Activated CD8-positive, alpha-beta memory T cell treated with anti-CD3 and anti-CD28 coated beads for 24 hours (primary cell): ENCODE measurements at places on chromosomes 16 and 17.

DNA sequence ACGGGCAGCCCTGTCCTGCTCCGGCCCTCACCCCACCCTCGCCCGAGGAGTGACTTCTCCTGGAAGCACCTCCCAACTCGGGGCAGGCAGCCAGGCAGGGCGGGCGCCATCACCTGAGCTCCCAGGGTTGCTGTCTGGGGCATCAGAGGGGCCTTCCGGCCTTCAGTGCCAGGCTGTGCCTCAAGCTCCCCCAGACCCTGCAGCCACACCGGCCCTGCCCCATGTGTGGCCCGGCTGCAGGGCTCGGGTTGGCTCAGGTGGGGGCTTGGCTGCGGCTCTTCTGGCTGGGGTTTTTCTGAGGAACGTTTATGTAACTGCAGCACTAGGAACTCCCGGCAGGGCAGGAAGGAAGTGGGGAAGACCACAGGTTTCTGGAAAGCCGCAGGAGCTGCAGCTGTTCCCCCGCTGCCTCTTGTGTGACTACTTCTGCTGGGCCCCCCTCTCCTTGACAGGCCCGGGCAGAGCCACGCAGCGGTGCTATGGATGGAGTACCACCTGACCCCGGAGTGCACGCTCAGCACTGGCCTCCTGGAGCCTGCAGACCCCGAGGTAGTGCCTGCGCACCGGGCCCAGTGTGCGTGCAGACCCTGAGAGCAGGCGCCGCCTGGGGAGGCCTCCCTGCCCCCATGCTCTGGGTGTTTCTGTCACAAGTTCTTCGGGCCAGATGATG lies 45.6 kb downstream of the PRMT7 start:
- DNase-seq, result peak; percentile 85

GRCh38 chr16:1538804-1539520 lies 5.5 kb downstream of the TMEM204 start:
- peak; percentile 68 for DNase-seq

DNA sequence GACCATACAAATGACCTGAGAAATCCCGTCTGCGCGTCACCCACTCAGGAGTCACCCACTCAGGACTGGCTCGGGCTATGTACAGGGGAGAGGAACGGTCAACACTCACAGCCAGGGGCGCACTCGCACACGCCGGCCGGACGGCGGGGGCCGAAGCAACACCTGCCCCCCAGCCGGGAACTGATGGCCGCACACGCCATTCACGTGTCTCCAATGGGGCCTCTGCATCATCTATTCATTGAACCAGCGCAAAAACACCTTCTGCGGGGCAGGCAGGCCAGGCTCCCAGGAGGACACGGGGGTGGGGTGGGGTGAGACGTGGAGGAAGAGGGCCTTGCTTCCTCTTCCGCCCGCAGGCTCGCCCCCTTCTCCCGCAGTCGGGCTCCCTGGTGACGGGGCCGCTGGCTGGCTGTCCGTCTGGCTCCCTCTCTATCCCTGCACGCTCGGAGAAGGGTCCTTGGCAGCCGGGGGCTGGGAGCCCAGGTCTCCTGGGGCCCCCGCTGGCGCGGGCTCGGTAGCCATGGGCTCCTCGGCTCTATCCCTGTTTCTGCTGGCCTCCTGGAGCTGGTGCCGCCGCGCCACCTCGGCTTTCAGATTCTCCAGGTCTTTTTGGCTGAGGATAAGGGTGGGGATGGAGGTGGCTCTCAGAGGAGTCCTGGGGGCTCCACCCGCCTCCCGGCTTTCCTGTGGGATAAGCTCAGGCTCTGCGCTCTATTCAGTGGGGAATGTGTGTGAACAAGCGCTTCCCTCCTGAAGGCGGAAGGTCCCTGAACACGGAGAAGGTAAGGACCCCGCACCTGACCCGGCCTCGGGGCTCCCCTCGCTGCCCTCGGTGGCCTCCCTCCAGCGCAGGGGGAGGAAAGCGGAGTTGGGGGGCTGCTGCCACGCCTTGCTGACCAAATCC lies 21.1 kb downstream of the CLUH start:
- DNase-seq, result peak; percentile 53

- no peak for DNase-seq
Observed at GRCh38 chr17:35577830-35578196, 558 bp downstream of the PEX12 start.

- DNase-seq, result peak; percentile 26
Observed at GRCh38 chr16:22618842-22619241, 108.2 kb downstream of the NPIPB5 start.

DNA sequence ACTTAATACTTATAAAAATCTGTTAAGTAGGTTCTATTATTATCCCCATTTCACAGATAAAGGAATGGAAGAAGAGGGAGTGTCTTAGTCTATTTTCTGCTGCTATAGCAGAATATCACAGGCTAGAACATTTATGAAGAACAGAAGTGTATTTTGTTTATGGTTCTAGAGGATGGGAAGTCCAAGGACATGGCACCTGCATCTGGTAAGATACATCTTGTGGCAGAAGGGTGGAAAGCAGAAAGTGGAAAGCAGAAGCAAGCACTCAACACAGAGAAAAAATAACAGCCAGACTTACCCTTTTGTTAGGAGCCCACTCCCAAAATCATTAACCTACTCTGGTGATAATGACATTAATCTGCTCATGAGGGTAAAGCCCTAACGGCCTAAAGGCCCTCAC lies 422.4 kb downstream of the NPIPA8 start:
- DNase-seq, result no peak

DNA sequence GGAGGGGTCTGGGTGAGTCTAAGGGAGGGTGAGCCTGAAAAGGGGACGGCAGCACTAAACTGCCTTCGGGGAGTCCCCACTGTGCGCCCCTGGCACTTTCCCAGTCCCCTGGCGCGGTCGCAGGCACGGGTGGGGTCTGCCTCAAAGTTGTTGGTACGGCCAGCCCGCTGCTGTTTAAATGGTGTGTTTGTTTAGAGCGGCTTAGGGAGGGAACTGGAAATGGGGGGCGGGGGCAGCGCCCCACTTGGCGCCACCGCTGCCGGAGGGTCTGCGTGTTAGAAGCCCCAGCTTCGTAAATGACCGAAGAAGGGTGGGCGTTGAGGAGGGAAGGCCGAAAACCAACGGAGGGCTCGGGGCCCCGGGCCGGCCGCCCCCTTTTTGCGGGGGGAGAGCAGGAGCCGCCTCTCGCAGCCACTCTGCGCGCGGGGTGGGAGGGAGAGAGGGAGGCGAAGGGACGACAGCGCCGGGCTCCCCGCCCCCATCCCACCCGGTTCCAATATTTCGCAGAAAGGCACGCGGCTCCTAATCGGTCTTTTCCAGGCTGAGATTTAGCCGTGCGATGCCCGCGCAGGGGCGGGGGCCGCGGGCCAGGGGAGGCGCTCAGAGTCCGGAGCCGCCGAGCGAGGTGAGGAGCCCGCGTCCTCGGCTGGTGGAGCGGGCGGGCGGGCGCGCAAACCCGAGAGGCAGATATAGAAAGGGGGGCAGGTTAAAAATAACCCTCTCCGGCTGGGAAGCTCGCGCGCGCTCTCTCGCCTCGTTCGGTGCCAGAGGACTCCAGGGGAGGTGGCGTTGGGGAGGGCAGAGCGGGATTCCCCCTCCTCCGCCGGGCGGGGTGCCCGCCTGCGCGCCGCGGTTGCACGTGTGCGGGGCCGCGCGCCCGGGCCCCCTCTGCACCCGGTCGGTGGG lies 54.9 kb downstream of the SREBF1 start:
- DNase-seq, result peak; percentile 73

GRCh38 chr16:87550495-87550961 lies 51.8 kb upstream of the JPH3 start:
- peak; percentile 86 for DNase-seq

DNA sequence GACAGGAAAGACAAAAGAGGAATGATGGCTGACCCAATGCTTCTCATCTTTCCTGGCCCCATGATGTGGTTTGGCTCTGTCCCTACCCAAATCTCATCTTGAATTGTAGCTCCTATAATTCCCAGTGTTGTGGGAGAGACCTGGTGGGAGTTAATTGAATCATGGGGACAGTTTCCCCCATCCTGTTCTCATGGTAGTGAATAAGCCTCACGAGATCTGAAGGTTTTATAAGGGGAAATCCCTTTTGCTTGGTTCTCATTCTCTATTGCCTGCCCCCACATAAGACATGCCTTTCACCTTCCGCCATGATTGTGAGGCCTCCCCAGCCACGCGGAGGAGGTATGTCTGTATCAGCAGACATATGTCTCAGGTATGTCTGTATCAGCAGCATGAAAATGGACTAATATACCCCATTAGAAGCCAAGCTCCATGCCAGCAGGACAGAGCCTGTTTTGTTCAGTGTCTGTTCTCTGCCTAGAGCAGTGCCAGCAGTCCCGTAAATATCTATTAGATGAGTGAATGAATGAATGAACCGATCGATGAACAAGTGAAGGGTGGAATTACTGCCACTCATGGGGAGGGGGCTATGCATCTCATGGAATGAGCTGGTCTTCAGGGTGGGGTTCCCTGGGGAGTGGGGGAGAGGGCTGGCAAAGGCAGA lies 304.4 kb downstream of the SOX9 start:
- DNase-seq, result no peak

DNA sequence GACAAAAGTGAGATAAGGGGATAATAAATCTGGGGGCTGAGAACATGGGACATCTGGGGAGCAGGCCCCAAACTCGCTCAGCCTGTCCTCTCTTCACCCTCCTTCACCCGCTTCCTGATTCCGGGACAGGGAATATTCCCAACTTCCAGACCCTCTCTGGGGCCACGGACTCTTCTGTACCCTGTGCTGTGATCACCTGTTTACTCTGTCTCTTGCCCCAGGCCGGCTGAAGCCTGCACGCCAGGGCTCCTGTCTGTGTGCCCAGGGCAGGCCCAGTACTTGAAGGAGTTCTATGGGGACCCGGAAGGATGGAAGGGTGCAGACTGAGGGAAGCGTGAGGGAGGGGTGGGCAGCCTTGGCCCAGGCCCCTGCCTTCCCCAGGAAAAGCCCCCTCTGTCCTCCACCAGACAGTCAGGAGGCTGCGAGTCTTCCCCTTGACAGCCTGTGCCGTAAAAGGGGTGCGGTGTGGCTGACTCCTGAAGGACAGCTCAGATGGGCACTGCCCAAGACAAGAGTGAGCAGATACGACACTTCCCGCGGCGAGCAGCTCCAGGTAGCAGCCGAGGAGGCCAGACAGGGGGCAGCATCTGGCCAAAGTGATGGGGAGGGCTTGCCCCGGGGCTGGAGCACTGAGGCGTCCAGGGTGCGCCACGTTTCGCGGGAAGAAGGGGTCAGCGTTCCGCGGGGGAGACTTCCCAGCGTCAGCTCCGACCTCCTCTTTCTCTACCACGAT lies 1.0 kb upstream of the CCNF start:
- DNase-seq, result no peak

GRCh38 chr16:629185-629832 lies 1.5 kb upstream of the WFIKKN1 start:
- DNase-seq, result no peak

DNA sequence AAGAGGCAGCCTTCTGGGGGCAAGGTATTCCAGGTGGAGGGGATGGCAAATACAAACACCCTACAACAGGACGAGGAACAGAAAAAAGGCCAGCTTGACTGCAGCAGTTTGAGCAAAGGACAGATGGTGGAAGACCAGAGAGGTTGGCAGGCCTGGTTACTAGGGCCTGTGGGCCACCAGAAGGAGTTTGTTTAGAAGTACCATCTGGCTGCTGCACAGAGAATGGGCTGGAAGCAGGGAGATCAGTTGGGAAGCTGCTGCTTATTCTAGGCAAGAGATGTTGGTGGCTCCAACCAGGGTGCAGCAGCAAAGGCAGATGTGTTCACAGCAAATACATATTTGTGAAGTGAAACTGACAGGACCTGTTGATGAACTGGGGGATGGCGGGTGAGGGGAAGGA lies 2.9 kb upstream of the YPEL2 start:
- DNase-seq, result no peak

- DNase-seq, result no peak
Observed at GRCh38 chr17:77408284-77408683, 267.5 kb downstream of the SEC14L1 start.

DNA sequence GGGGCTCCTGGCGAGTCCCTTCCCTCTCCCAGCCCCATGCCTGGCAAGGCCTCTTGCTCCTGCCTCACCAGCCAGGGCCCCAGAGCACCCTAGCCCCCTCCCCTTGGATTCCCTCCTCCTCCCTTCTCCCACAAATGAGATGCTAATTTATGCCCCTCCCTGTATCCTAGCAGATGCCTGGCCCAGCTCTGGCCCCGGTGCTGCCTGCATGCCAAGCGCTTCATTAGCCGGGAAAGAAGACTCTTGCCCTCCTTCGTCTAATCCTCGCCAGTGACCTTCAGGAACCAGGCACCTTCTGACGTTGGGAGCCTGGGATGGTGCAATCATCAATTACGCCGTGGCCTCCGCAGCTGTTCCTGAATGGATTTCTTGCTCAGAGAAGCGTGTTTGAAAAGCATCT lies 127.8 kb downstream of the SDK2 start:
- no peak for DNase-seq

DNA sequence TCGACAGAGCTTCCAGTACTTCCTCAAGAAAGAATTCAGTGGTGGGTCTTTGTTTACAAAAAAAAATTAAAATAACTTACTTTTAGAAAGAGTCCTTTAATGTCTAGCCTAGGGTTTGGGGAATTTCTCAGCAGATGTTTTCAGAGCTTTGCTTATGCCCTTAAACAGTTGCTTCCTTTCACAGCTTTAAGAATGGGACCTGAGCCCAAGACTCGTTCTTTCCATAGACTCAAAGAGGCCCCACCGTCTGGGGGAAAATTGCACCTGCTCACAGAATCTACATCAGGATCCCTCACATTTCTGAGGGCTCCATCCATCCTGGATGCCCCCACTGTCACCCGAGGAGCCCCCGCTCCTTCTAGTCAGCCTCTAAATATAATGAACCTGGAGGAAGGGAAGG lies 60.0 kb downstream of the RGS9 start:
- DNase-seq, result no peak

DNA sequence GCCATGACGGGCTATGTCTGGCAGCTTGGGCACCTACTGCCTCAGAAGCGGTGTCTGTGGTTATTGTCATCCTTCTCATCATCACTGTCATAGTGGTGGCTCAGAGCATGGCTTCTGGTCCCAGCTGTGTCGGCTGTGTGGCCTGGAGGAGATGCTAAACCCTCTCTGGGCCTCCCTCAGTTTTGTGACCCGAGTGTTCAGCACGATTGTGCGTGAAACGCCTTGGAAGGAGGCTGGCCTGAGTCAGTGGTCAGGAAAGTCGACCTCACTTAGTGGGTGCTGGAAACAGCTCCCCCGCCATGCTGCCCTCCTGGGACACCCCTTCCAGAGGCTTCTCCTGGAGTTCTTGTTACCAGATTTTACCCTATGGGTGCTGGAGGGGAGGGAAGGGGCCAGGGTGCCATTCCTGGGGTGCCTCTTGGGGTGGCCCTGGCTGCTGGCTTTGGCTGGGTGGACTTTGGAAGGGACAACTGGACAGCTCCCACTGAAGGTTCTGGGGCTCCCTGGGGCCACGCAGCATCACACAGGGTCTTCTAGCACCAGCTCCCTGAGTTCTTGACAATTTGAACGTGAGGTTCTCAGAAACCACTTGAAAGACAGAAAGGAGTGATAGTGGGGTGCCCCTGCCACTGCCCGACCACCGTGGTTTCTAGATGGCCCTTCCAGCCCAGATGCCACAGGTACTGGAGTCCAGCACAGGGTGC lies 226.5 kb upstream of the GSE1 start:
- DNase-seq, result no peak
